NCI-H82 (cell line): ENCODE measurements at places on chromosomes 11 and 22.
A peak's percentile ranks its signal among the peaks of the same experiment; 100 is the strongest.

- no peak for DNase-seq
These were observed 25.0 kb downstream of the KRTAP5-5 start for GRCh38 chr11:1654388-1655167.

GRCh38 chr11:61974766-61975631 is 7.6 kb upstream of the FTH1 start:
- no peak for DNase-seq

GRCh38 chr22:37295213-37295886 is 13.0 kb downstream of the CYTH4 start:
- no peak for DNase-seq

- DNase-seq: peak; percentile 79
These were observed 168.8 kb downstream of the RCN1 start for GRCh38 chr11:32259641-32260081.

DNA sequence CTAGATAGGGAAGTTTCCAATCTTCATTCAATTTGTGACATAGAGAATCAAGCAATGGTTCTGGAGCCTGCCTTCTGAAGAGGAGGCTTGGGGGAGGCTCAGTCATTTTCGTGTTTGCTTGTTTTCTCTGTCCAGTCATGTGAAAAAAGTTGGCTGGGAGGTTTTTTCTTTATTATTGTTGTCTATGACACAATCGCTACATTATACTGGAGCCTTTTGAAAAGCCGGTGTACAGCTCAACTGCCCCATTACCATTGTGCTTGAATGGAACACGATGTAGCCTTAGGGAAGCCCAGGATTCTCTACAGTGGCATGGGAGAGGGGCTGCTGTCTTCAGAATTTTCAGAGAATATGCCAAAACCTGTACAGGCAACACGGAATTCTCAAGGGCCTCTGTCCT is 57.9 kb upstream of the NCAM1 start:
- DNase-seq: no peak

- no peak for DNase-seq
These were observed 43.2 kb upstream of the CLMP start for GRCh38 chr11:123238297-123238696.
